ENCODE measurements at places on chromosomes 5 and 9.

- DNase-seq: peak; percentile 59
Observed at GRCh38 chr5:98455665-98456064, 317.8 kb upstream of the RGMB start.

GRCh38 chr9:1957856-1958255 is 57.3 kb upstream of the SMARCA2 start:
- no peak for DNase-seq

DNA sequence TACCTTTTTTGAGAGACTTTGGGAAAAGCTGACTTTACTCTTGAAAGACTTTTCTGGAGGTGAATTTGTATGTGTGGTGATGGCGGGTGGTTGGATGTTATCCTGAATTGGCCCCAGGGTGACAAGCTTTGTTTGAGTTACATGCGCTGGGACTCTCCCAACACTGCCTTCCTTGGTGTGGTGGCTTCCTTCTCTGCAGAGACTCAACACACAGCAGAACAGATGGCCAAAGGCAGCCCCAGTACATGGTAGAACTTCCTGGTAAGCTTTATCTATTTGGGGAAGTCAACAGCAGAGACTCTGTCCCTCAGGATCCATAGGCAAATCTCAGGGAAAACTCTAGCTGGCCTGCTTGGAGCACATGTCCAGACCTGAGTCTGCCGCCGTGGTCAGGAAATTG is 18.1 kb downstream of the C1QTNF2 start:
- DNase-seq: no peak

DNA sequence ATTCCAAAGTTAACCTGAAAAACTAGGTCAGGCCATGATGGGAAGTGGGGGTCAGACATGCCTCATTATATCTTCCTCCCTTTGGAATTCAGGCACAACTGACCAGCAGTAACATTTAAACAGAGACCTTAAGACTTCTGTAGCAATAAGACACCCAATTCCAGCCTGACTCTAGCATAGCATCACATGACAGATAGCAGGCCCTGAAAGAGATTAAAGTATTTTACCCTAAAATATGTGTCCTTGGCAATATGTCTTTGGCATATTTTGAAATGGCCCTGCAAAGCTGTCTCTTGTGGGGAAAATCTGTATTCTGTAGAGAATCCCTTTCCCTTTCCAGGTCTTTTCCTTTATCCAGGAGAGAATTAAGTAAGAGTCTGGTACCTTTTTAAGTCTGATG is 34.3 kb downstream of the S1PR3 start:
- no peak for DNase-seq

DNA sequence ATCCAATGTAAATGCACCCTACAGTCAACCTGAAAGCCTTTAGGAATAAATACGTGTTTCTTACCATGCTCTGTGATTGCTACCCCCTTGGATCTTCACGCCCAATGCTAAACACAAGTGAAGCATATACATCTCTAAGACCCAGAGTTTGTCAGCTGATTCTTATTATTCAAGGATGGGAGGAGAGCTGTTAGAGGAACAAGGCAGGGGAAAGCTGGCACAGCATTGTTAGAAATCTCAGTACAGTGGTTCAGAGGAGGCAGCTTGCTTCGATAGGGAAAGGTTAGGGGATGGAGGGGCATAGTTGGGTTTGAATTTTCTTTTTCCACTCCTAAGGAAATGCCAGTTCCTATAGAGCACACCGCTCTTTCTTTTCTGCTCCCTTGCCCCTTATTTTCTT is 16.7 kb upstream of the TAF11L2 start:
- no peak for DNase-seq

DNA sequence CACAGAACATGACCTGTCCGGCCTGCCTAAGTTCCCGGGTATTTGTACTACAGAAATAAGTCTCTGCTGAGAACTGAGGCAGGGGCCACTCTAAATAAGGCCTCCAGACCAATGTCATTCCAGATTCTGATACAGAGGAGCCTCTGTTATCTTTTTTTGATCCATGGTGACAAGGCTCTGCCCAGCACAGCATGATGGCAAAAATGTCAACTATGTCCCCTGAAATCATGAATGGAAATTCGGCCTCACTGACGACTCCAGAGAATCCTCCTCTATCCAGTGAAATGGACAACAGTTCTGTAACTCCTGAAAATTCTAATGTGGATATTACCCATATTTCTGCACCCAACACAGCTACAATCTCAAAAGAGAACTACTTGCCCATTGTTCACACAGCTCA is 335.0 kb downstream of the DNAH5 start:
- DNase-seq: no peak

DNA sequence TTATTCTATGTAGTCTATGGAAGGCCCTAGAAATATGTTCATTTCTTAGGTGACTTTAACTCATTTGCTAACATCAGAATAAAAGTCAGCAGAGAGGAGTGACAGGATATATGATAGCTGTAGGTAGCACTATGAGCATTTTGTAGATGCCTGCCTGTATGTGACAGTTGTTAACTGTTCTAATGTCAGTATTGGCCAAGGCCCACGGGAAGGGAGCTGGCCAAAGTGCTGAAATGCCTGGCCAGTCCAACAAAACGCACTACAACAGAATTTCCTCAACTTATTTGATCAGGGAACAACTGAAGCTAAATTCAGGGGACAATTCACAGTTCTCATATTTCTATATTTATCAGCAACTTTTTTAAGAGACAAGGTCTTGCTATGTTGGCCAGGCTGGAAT is 20.8 kb downstream of the SV2C start:
- peak; percentile 27 for DNase-seq

DNA sequence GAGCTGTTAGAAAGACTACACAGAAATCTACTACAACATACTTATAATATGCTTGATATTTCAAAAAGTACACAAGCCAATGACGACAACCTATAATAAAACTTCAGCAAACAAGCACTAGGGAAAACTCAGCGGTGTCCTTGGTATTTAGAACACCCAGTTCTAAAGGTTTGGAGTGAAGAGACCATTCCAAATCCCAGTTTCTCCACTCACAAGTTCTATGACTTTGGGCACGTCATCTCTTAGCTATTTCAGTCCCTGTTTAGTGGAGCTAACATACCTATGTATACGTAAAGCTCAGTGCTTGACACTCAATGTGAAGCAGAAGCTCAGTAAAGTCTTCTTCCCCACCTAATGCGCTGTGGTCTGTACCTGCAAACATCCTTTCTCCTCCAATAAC is 52.8 kb downstream of the MLLT3 start:
- DNase-seq: no peak

DNA sequence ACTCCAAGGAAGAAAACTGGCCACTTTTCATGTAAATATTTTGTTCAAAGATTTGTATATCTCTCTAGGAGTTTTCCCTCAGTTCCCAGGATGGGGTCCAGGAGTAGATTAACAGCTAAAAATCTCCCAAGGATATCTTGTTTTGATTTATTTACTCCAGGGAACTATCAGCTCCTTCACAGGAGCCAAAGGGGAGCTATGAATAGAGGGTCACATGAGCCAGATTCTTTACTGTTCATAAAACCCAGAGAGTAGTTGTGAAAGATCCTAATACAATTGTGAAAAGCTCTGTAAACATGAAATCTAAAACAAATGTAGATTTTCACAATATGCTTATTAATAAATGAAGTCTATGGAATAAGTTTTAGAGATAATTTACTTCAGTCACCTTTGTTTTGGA is 16.9 kb downstream of the DIMT1 start:
- no peak for DNase-seq

- no peak for DNase-seq
Observed at GRCh38 chr9:33659921-33660320, 135.4 kb upstream of the PRSS3 start.

- no peak for DNase-seq
Observed at GRCh38 chr9:113153599-113153998, 2.8 kb downstream of the SLC31A2 start.

DNA sequence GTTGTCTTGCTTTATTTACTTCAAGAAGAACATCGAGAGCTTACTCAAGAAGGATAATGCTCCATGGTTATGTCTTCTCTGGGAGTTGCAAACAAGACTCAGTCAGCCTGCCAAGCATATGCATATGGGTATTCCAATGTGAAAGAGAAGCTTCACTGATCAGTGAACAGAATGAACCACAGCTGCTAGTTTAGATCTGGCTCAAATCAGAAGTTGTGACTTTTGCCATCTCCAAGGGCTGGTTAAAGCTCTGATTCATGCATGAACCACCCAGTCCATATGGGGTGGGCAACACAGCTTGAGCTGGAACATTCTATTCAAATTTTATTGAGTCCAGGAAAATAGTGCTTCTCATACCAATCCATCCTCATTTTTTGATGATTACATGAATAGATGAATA is 50.0 kb downstream of the ATPSCKMT start:
- no peak for DNase-seq

DNA sequence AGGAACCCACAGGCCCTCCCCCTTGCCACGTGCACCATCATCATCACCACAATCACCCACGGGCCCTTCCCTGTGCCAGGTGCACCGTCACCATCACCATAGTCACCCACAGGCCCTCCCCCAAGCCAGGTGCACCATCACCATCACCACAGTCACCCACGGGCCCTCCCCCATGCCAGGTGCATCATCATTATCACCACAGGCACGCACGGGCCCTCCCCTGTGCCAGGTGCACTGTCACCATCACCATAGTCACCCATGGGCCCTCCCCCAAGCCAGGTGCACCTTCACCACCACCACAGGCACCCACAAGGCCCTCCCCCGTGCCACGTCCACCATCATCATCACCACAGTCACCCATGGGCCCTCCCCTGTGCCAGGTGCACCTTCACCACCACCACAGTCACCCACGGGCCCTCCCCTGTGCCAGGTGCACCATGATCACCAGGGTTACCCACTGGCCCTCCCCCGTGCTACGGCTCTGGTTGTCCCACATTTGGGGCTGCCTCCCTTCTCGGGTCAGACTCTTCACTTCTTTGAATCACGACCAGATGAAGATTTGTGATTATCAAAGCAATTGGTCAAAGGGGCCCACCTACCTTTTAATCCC is 69.1 kb upstream of the OLFM1 start:
- DNase-seq: no peak

DNA sequence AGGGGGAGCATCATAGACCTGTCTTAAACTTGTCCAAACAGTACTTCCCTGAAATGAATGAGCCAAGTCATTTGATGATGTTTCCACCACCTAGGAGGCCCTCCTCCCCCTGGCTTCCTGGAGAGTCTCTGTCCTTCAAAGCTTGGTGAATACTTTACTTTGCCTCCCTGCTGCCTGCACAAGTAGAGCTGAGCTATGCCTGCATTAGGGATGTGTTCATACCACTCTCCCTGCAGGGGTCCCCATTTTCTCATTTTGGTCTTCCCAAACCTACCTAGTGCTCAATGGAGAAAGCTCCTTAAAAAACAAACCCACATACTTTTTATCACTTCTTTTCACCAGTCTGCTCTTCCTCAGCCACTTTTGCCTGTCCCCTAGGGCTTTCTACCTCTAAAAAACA is 7.7 kb downstream of the CCNI2 start:
- DNase-seq: peak; percentile 43

GRCh38 chr5:140800816-140801493 is at the start of gene PCDHA3:
Gene PCDHA3 (plus strand): TSS chr5:140801057.
- DNase-seq: peak; percentile 12

GRCh38 chr5:139653616-139654015 is 5.5 kb downstream of the CXXC5 start:
- no peak for DNase-seq

GRCh38 chr9:107738789-107739188 is 249.2 kb upstream of the KLF4 start:
- no peak for DNase-seq

DNA sequence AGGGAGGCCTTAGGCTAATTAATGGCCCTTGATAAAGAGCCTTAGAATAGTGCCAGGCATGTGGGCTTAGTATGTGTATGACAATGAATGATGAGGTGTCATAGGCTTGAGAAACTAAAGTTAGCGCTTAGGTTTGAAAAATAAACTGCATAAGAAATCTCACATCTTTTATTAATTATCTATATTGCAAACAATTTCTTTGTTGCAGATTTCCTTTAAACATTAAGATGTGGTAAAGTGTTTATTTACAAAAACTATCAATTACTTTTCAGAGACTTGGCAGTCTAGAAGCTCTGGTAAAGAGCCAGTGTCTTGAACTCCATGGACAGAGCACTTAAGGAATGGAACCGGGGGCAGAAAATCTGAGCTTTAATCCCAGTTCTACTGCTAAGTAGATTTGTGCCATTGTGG is 23.1 kb downstream of the MAP1B start:
- DNase-seq: peak; percentile 42

GRCh38 chr9:126514037-126514821 is 99.5 kb upstream of the LMX1B start:
- DNase-seq: no peak

DNA sequence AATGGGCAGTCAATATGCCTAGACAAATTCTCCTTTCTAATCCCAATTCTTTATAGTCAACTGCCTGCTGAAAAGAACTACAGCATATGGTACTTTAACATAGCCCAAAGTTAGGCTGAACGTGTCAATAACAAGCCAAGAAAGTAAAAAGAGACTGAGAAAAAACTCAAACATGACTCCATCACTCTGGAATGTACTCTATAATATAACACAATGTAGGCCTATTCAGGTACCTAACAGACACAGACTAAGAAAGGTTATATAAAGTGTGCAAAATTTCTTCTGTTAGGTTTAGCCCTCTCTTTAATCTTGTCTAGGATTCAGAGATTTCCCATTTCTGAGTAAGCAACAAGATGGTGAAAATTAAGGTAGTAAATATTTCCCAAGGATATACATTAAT is 209.7 kb upstream of the PRR16 start:
- DNase-seq: peak; percentile 11

DNA sequence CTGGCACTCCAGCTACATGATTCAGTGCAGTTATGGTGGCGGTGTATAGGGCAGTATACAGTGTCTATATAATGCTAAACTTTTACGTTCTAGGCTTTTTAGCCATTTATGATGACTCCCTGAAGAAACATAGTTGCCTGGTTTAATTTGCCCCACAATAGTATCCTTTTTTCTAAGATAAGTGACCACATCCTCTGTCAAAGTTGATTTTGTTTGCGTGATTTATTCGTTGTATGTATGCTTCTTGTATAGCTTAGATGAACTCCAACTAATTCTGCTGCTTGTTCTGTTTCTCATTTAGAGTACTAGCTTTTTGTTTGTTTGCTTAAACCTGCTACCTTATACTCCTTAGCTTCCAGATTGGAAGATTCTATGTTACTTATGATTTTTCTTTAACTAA is 83.6 kb downstream of the ERMP1 start:
- DNase-seq: no peak

DNA sequence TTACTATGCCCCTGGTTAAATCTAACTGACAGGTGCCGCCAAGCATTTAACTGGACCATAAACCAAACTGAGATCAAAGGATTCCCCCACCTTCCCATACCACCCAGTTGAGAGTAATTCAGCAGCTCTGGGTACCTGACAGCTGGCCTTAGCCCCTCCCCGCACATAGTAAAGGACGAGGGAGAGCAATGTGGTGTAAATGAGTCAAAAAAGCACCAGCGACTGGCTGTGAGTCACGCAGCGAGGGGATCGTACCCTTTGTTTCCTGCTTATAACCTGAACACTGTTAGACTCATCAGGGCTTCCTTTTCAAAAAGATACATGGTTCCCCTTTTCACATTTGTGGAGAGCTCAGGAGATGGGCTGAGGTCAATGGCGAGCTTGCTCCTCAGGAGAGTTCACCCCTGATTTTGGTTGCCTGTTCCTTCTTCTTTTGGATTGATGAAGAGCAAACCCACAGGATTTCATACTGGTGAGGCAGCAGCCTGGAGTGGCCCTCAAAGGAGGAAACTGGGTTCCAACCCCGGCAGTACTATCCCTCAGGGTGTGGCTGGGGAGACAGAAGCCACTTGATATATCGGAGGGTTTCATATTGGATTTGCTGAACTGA is 71.5 kb downstream of the ANKRD33B start:
- DNase-seq: peak; percentile 67

All from astrocyte of the spinal cord (primary cell).